Calu3 (cell line): ENCODE measurements at places on chromosomes 12 and 14. TPM values are rescaled to one million over a fixed set of nuclear protein-coding genes. Genes with fewer than 3 reads are reported as not detected.

- DNase-seq = no peak
- no peaks in the 10 kb centered on the region for H3K36me3 ChIP-seq
- H3K4me1 ChIP-seq = no peaks in the 10 kb centered on the region
- H3K27me3 ChIP-seq = no peaks in the 10 kb centered on the region
Observed at GRCh38 chr14:21924479-21924878, 250.9 kb upstream of the OR4E1 start.

DNA sequence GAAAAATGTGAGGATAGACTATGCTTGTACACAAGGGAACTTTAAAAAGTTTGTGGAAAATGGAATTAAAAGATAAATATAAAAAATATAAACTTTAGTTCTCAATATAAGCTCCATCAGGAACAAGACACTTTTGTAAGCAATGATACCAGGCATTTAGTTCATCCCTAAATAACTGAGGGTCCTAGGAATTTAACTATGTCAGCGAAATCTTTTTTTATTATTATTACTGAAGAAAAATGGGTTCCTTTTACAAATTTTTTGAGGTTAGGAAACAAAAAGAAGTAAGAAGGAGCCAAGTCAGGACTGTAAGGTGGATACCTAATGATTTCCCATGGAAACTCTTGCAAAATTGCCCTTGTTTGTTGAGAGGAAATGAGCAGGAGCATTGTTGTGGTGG is 102.8 kb downstream of the TRMT5 start:
- no peak for DNase-seq
- no peak overlapping the region for H3K27ac ChIP-seq
- no peaks in the 10 kb centered on the region for H3K36me3 ChIP-seq
- H3K27me3 ChIP-seq = no peaks in the 10 kb centered on the region

DNA sequence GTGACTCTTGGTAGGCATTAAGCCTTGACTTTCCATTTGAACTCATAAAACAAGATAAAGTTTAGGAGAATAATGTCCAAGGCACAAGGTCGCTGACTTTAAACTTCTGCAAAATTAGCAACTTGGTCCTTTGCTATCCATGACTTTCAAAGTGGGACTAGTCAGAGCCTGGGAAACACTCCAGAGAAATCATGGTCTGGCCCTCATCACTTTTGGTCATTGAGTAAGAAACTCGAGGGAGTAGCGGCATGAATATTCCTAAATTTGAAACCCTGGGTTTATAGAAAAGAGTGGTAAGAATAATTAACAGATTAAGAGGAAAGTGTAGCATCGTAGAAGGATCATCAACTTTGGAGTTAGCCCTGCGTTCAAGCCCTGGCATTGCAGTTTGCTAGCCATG is 16.9 kb upstream of the APPL2 start:
- no peaks in the 10 kb centered on the region for H3K27me3 ChIP-seq
- DNase-seq = no peak
- H3K4me3 ChIP-seq = no peak overlapping the region
- H3K27ac ChIP-seq = no peak overlapping the region
- H3K36me3 ChIP-seq = no peaks in the 10 kb centered on the region
- peaks cover 14% of the 10 kb centered on the region for H3K4me1 ChIP-seq

TOMM20L gene
- total RNA-seq = not detected in 2 replicates

DNA sequence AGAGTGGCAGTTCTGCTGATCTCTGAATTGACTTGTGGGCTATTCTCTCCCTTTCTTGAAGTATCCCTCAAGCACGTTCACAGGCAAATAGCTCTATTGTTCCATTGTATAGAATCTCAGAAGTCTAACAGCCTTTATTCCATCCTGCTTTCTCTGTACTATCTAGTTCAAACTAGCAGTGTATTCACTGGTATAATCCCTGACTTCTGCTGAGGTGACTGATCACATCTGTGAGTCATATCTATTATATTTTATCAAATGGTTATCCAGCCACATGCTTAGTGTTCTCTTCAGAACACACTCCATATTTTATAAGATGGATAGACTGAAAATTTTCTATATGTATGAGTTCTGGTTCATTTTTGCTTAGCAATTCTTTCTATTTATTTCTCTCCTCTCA is 866.1 kb downstream of the C12orf50 start:
- no peak overlapping the region for H3K27ac ChIP-seq
- no peak for DNase-seq
- H3K27me3 ChIP-seq = no peaks in the 10 kb centered on the region
- no peaks in the 10 kb centered on the region for H3K36me3 ChIP-seq
- H3K4me1 ChIP-seq = no peaks in the 10 kb centered on the region

BDKRB1 gene
- not detected in 2 replicates for total RNA-seq

- H3K4me1 ChIP-seq = no peaks in the 10 kb centered on the region
- no peaks in the 10 kb centered on the region for H3K36me3 ChIP-seq
- H3K27me3 ChIP-seq = no peaks in the 10 kb centered on the region
- H3K4me3 ChIP-seq = no peak overlapping the region
Observed at GRCh38 chr14:68639000-68639757, 153.7 kb downstream of the ZFP36L1 start.

- no peaks in the 10 kb centered on the region for H3K36me3 ChIP-seq
- H3K27ac ChIP-seq = no peak overlapping the region
- H3K27me3 ChIP-seq = no peaks in the 10 kb centered on the region
- DNase-seq = no peak
- peaks cover 32% of the 10 kb centered on the region for H3K4me1 ChIP-seq
Observed at GRCh38 chr14:51439896-51440295, 199.8 kb downstream of the TMX1 start.

- no peaks in the 10 kb centered on the region for H3K27me3 ChIP-seq
- no peak overlapping the region for H3K4me3 ChIP-seq
- peaks cover 18% of the 10 kb centered on the region for H3K4me1 ChIP-seq
- no peak for DNase-seq
- peaks cover 21% of the 10 kb centered on the region for H3K36me3 ChIP-seq
Observed at GRCh38 chr12:100646896-100647295, 73.4 kb downstream of the GAS2L3 start.

- H3K4me3 ChIP-seq = no peak overlapping the region
- DNase-seq = no peak
- H3K27me3 ChIP-seq = peaks cover 84% of the 10 kb centered on the region
- no peaks in the 10 kb centered on the region for H3K36me3 ChIP-seq
- H3K4me1 ChIP-seq = no peaks in the 10 kb centered on the region
Observed at GRCh38 chr12:170371-171225, 43.4 kb downstream of the SLC6A12 start.

USP44 gene
- 13.3 and 14.0 TPM in 2 replicates for total RNA-seq

GRCh38 chr12:128236525-128236924 is 30.4 kb upstream of the TMEM132C start:
- H3K4me3 ChIP-seq = no peak overlapping the region
- no peak for DNase-seq
- no peaks in the 10 kb centered on the region for H3K36me3 ChIP-seq
- no peaks in the 10 kb centered on the region for H3K4me1 ChIP-seq

DNA sequence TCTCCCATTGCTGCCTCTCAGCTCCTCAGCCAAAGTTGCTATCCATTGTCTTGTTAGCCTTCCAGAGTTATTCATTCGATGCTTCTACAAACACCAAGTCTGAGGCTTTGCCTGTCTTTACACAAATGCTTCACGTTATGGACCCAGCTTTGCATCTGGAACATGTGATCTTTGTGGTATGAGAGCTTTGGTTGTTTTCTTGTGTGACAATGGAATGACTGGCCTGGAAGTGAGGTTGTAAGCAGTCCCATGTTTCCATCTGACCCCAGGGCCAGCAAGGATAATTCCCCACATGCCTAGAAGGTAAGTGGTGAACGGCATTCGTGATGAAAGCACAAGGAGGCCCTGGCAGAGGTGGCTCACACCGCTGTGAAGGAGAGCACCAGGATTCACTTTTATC is 866.7 kb upstream of the TMEM132C start:
- H3K27me3 ChIP-seq = no peaks in the 10 kb centered on the region
- H3K27ac ChIP-seq = no peak overlapping the region
- H3K4me1 ChIP-seq = no peaks in the 10 kb centered on the region
- no peak for DNase-seq

DNA sequence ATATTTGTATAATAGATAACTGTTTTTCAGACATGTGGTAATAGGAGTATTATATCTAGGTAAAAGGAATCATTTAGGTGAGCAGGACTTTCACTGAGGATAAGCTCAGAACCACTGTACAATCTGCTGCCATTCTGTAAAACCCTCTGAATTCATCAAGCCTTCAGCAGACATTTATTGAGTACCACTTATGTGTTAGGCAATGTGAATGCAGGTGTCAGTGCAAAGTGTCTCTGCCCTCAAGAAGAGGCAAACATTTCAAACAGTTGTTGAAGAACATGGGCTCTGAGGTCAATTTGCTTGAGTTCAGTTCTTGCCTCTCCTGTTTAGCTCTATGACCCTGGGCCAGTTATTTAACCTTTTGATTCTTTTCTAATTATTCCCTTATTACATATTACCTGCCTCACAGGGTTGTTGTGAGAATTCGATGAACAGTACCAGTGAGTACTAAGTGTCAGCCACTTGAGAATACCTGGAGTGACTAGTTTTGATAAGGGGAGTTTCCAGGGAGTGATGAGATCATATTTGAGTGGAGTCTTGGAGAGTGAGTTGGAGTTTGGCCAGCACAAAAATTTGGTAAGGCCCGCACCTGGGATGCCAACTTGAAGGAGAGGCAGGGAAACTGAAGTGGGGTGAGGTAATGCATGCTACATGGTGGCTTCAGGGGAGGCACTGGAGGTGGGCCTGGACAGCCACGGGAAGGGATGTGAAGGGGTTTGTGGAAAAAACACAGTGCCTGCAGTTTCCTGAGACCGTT is 33.7 kb downstream of the RASSF8 start:
- no peak overlapping the region for H3K27ac ChIP-seq
- no peaks in the 10 kb centered on the region for H3K36me3 ChIP-seq

GRCh38 chr12:99619389-99620158 is 28.0 kb upstream of the GARIN6 start:
- H3K27me3 ChIP-seq = no peaks in the 10 kb centered on the region
- DNase-seq = peak; percentile 7
- no peak overlapping the region for H3K27ac ChIP-seq
- no peak overlapping the region for H3K4me3 ChIP-seq
- H3K4me1 ChIP-seq = no peaks in the 10 kb centered on the region
- H3K36me3 ChIP-seq = no peaks in the 10 kb centered on the region

DNA sequence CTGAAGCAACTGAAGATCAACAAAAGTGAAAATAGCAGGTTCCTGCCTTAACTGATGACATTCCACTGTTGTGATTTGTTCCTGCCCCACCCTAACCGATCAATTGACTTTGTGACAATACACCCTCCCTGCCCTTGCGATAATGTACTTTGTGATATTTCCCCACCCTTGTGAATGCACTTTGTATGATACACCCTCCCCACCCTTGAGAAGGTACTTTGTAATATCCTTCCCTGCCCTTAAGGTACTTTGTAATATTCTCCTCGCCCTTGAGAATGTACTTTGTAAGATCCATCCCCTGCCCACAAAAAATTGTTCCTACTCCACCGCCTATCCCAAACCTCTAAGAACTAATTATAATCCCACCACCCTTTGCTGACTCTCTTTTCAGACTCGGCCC is 41.4 kb downstream of the BCAT1 start:
- no peak overlapping the region for H3K27ac ChIP-seq
- H3K27me3 ChIP-seq = no peaks in the 10 kb centered on the region
- no peak overlapping the region for H3K4me3 ChIP-seq
- H3K36me3 ChIP-seq = no peaks in the 10 kb centered on the region
- DNase-seq = no peak

- no peaks in the 10 kb centered on the region for H3K36me3 ChIP-seq
- H3K4me1 ChIP-seq = peaks cover 39% of the 10 kb centered on the region
- no peaks in the 10 kb centered on the region for H3K27me3 ChIP-seq
- H3K4me3 ChIP-seq = no peak overlapping the region
- no peak overlapping the region for H3K27ac ChIP-seq
- no peak for DNase-seq
Observed at GRCh38 chr12:105275997-105276733, 40.2 kb upstream of the APPL2 start.

GRCh38 chr12:85138833-85139232 is 102.7 kb downstream of the LRRIQ1 start:
- no peak overlapping the region for H3K4me3 ChIP-seq
- H3K27ac ChIP-seq = no peak overlapping the region
- H3K27me3 ChIP-seq = no peaks in the 10 kb centered on the region

- no peak overlapping the region for H3K27ac ChIP-seq
- peaks cover 54% of the 10 kb centered on the region for H3K36me3 ChIP-seq
Observed at GRCh38 chr12:105171691-105172436, 64.1 kb downstream of the APPL2 start.

CLEC9A gene
- not detected in 2 replicates for total RNA-seq

DNA sequence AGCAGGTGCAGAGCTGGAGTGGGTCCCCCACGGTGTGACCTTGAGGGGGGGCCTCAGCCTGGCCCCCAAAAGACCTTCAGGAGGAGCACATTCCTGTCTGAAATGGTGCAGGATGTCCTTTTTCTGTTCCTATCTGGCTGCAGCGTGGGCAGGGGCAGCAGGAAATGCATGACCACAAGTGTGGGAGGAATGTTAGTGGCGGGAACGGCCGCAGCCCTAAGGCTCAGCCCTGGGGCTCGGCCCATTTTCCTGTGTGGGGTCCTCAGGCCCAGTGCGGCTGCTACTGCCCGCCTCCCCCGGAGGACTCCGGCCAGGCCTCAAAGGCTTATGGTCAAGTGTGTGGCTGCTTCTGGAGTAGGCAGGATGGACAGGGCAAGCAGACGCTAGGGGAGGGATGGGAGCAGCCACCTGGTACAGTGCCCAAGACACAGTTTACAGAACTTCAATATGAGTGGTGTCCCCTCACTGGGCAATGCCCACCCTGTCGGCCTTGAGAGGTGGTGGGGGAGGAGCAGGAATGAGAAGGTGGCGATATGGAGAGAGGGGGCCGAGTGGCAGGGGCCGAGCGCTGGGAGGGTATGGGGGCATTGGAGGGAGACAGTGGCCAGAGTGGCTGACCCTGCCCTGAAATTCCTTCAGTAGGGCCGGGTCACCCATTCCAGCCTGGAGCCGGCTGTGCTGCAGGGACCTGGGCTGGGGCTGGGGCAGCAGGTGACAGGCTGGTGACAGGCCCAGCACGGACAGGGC is 137.4 kb downstream of the CALM1 start:
- no peak overlapping the region for H3K27ac ChIP-seq
- no peak for DNase-seq
- peaks cover 17% of the 10 kb centered on the region for H3K4me1 ChIP-seq

DNA sequence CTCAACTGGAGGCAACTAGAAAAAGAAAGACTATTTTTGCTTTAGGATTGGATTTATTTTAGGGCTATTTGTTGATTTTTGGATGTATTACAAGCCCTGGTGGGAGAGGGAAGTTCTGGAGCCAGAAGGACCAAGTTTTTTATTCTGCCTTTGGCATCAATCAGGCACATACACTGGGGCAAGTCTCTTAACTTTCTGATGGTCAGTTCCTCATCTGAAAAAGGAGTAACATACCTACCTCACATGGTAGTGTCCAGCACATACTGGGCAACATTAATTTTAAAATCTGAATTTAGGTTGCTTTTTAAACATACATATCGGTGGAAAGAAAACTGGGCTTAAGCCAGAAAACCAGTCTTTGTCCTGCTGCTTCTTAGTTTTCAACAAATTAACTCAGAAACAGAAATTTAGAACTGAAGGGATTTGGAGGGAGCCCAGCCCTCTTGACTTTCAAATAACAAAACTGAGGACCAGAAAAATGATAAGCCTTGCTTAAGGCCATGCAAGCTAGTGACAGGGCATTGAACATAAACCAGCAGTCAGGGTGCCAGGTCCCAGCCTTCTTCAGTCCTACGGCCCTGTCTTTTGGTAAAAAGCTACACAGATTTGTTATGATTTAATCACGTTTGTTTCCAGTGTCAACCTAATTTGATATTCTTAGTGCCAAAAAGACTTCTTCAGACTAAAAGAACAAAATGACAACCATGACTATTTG is 90.2 kb upstream of the SLC38A2 start:
- no peak overlapping the region for H3K4me3 ChIP-seq
- H3K4me1 ChIP-seq = peaks cover 40% of the 10 kb centered on the region

SLC4A8 gene
- 0.76 and 1.1 TPM in 2 replicates for total RNA-seq

GRCh38 chr14:105894125-105894977 is 368.0 kb downstream of the TMEM121 start:
- peaks cover 58% of the 10 kb centered on the region for H3K27me3 ChIP-seq
- no peaks in the 10 kb centered on the region for H3K4me1 ChIP-seq
- H3K27ac ChIP-seq = no peak overlapping the region
- DNase-seq = no peak

OTX2 gene
- total RNA-seq = not detected in 2 replicates
